NCI-H460 (cell line): ENCODE measurements at places on chromosomes 16 and 17. TPM values are rescaled to one million over a fixed set of nuclear protein-coding genes. Genes with fewer than 3 reads are reported as not detected.

Gene ERN2
- total RNA-seq = not detected in 2 replicates

Gene KRTAP2-2
- total RNA-seq = not detected in 2 replicates

Gene KRT40
- total RNA-seq = not detected in 2 replicates

Gene KRTAP3-1
- not detected in 2 replicates for total RNA-seq

Gene PTX4
- 0.15 TPM in 1 of 2 replicates, not detected in the other for total RNA-seq

Gene SRCIN1
- total RNA-seq = 2.8 and 3.0 TPM in 2 replicates

Gene KRTAP2-3
- total RNA-seq = not detected in 2 replicates

Gene TNFAIP1
- total RNA-seq = 31.0 and 31.2 TPM in 2 replicates

Gene CES3
- total RNA-seq = 0.42 and 0.55 TPM in 2 replicates

Gene CBFB
- 99.5 and 111 TPM in 2 replicates for total RNA-seq

Gene PERCC1
- not detected in 2 replicates for total RNA-seq

Gene PPL
- 2.5 and 3.5 TPM in 2 replicates for total RNA-seq

Gene SSTR5
- 0.40 TPM in 1 of 2 replicates, not detected in the other for total RNA-seq

Gene IFI35
- total RNA-seq = 22.3 and 26.0 TPM in 2 replicates

Gene USP31
- 7.5 and 8.5 TPM in 2 replicates for total RNA-seq

Gene KCNJ18
- total RNA-seq = not detected in 2 replicates

Gene CDH3
- total RNA-seq = not detected in 2 replicates

Gene NBR1
- total RNA-seq = 66.9 and 78.6 TPM in 2 replicates

Gene KRT24
- total RNA-seq = not detected in 2 replicates

Gene EIF1
- total RNA-seq = 356 and 499 TPM in 2 replicates

Gene ENDOV
- 21.1 and 25.3 TPM in 2 replicates for total RNA-seq

Gene PRR35
- 0.05 TPM in 1 of 2 replicates, not detected in the other for total RNA-seq

Gene SHISA9
- total RNA-seq = 0.02 and 0.12 TPM in 2 replicates
